ENCODE measurements at places on chromosomes 12 and 14. TPM values are rescaled to one million over a fixed set of nuclear protein-coding genes. Genes with fewer than 3 reads are reported as not detected.

ESRRB gene
- 0.52 TPM for total RNA-seq

SPTSSA gene
- total RNA-seq, result 27.5 TPM

DNA sequence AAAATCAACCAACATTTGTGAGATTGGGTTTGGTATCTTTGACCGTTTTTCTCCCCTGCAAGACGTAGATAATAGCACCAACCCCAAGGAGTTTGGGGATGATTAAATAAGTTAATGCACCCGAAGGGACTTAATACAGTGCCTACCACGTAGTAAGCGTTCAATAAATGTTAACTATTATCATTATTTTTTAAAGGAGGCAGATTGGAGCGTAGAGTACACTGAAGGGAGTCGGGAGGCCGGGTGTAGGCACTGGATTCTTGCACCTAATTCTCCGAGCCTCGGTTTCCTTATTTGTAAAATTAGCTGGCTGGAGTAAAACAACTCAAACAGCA is 367 bp upstream of the FRS2 start:
- no peak for DNase-seq

GRCh38 chr12:130983328-130984017 is 29.8 kb downstream of the ADGRD1 start:
- no peak for DNase-seq

GRCh38 chr14:68961781-68962584 is 17.1 kb downstream of the ACTN1 start:
- peak; percentile 84 for DNase-seq

GRCh38 chr14:37697489-37698121 is 102.2 kb downstream of the TTC6 start:
- DNase-seq, result no peak

DNA sequence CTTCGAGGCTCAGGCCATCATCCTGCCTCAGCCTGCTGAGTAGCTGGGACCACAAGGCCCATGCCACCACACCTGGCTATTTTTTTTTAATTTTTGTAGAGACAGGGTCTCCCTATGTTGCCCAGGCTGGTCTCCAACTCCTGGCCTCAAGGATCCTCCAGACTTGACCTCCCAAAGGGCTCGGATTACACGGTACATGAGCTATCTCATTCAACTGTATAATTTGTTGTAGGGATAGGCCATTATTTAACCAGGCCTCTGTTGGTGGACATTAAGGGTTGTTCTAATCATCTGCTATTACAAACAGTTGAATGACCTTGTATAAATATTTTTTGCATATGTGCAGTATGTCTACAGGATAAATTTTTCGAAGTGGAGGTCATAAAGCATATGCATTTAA is 9.0 kb downstream of the KIF5A start:
- DNase-seq, result no peak

DNA sequence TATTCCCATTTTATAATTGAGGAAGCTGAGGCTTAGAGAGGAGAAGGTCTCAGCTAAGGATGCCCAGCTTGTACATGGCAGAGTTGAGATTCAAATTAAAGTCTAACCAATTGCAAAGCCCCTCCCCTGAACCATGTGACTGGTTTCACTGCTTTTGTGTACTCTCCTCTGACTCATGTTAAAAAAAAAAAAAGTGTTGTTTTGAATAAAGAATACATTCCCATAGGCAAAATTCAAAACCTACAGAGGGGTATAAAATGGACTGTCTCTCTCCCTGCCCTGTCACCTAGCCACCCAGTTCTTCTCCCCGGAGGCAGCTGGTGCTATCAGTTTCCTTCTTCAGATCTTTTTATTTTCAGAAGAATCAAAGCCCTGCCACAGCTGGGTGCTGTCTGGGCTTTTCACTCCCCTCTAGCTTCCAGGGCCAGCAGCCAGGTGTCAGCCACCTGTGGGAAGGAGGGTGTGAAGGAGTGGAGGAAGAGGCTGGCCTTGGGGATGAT is 5.4 kb downstream of the PSMD9 start:
- DNase-seq, result peak; percentile 21

GRCh38 chr14:97010491-97011160 is 213.4 kb downstream of the VRK1 start:
- DNase-seq, result peak; percentile 67

DNA sequence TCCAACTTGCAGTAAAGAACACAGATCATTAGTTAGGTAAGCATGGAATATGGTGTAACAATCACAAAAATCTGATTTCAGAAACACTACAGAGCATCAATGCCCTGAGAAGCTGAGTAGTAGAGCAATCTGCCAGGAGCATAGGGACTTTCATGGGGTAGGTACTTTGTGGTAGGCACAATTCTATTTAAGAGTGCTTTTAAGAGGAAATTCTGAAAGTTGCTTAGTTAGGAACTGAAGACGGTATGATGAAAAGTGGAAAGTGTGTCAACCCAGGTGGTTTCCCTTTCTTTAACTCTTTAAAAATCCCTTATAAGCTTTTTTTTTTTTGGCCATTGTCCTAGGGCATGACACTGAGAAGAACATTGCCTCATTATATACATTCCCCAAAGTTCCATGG is 535.7 kb upstream of the FBXO33 start:
- no peak for DNase-seq

DNA sequence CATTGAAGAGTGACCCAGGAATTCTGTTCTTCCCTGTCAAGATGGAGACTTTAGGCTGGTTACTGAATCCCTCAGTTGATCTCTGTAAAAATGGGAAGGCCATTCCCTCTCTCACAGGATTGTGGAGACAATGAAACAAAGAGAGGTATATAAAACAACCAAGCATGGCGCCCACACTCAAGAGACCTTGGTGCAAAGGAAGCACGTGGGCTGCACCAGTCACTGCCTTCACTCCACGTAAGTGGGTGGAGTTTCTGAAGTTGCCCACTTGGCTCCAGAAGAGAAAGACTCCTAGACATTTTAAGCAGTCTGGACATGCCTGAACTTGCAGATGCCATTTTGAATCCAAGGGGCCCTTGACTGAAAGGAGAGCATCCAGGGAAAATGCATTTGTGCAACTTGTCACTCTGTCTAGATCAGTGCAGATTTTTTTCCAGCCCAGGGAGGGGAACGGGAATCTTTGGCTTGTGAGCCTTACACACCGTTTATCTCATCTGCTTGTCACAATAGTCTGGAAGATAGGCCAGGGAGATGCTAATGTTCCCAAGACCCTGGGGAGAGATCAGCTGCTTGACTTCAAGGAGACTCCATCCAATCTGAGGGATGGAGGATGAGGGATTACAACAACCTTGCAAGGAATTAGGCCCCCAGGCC is 96.9 kb upstream of the TBX3 start:
- no peak for DNase-seq

GRCh38 chr12:68042212-68042699 is 53.0 kb downstream of the IFNG-AS1 start:
- DNase-seq, result no peak

- peak; percentile 83 for DNase-seq
These were observed 78.0 kb downstream of the DBX2 start for GRCh38 chr12:44972746-44973421.

DNA sequence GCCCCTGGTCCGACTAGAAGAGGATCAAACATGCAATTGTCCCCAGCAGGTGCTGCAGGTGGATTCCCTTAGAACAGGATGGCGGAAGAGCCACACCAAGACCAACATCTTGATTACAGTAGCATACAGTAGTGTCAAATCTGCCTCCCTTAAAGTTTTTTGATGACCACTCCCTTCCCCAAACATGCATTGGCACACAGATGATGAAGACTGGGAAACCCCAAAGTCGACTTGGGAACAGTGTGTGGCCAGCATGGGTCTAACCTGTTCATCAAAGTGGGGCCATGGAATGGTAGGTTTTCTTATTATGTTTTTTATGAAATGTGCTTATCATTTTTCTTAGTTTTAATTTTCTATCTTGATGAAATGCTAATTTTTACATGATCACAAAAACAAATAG is 8.8 kb downstream of the PLXNC1 start:
- DNase-seq, result no peak

Measured in GM23338 (cell line).